ENCODE measurements at places on chromosomes 16 and 17.

- no peak for DNase-seq
Measured at GRCh38 chr17:32566303-32566702, 79.5 kb downstream of the CDK5R1 start.

DNA sequence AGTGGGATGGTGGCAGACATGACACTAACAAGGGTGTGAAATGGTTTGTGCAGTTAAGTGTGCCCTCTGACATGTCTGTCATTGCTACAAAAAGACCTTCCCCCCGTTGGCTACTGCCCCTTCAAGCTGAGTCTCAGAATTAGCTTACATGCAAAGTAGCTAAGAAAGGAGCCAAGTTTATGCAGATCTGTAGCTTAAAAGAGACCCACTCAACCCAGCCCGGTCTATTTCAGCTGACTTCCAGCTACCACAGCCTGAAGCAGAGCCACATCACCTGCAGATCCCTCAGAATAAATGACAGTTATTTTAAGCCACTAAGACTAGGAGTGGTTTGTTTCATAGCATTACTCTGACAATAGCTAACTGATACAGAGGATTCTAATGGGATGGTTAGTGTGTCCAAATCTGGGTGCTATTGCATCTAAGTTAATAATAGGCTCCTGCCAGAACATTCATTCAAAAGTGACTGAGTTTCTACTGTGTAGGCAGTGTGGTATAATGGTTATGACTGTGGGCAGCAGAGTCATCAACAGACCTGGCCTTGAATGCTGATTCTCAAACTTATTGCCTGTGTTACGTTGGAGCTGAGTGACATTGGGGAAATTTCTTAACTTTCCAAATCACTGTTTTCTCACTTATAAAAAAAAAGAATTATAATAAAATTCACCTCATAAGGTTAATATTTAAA is 11.7 kb downstream of the C17orf67 start:
- DNase-seq = no peak

- no peak for DNase-seq
Measured at GRCh38 chr17:81483085-81483861, 29.3 kb downstream of the ACTG1 start.

- DNase-seq = peak; percentile 94
Measured at GRCh38 chr17:66952031-66952524, 12.4 kb upstream of the CACNG4 start.

GRCh38 chr17:30821871-30822723 is 2.4 kb downstream of the CRLF3 start:
- no peak for DNase-seq

DNA sequence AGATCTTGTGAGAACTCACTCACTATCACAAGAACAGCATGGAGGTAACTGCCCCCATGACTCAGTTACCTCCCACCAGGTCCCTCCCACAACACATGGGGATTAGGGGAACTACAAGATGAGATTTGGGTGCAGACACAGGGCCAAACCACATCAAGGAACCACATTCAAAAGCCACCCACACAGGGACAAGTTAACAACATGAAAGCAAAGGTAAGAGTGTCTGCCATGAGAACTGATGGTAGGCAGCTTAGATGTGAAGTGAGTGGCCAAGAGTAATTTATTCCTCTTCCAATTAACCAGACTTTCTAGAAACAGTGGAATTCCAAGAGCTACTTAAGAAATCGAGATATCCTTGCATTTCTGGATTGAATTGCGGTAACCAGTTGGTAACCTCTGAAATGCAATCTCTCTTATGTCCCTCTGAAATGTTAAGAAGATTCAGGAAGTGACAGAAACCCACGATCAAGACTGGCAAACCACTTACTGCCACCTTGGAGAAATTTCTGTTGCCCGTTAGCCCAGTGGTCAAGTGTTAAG is 167.4 kb upstream of the CACNG5 start:
- no peak for DNase-seq

GRCh38 chr16:2517954-2518605 is 2.1 kb upstream of the AMDHD2 start:
- DNase-seq = no peak

DNA sequence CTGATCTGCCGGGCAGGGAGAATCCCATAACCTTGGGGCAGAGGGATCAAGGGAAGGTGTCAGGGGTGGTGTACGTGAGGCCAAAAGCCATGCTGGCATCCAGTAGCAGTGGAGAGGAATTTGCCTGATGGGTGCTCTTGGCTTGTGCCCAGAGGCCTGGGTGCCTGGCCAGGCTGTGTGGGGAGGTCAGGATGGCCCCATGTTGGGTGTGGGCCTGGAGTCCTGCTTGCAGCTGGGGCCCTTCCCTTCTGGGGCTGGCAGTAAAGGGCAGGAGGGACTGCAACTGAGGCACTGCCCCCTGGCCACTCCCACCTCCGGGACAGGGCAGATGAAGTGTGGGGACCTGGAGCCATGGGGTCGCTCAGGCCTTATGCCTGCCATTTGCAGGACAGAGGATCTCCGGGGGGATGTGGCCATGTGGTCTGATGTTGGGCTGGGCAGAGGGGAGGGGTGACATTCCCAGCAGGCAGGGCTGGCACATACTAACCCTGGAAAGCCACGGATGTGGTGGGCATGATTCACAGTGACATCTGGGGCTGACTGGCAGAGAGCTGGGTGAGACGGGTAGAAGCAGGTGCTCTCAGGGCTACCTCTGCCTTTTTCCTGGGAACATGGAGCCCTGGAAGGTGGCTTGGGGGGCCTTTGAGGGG is 3.5 kb downstream of the FMNL1 start:
- DNase-seq = no peak

DNA sequence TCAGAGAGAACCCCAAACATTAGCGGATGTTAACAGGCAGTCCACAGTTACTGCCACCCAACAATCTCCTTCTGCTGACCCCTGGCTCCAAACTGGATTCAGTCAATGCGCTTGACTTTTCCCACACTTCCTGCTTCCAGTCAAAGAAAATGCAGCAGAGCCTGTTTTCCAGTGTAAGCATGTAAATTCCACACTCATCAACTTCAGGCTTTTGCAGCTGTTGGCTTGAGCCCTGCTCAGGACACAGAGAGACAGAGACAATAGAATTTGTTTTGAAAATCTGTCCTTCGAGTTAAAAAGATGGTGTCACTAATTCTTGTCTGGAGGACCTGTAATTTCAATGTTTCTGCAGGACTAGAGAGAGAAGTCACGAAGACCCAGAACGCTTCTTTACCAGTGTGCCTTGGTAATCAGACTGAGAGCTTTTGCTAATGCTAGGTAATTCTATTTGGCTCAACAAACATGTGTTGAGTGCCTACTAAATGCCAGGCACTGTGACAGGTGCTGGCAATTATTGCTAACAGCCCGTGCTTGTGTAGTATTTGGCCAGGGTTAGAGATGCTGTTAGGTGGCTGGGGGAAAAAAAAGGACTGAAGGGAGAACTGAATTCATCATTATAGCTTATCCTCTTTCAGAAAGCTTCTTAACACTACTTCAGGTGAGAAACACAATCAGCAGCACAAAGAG is 32.5 kb downstream of the HOXB1 start:
- no peak for DNase-seq

- DNase-seq = peak; percentile 29
Measured at GRCh38 chr16:9008601-9009260, 45.0 kb upstream of the USP7 start.

- no peak for DNase-seq
Measured at GRCh38 chr16:88705076-88705684, 1.0 kb downstream of the RNF166 start.

GRCh38 chr16:30557707-30557956 is 542 bp downstream of the ZNF764 start:
- no peak for DNase-seq

DNA sequence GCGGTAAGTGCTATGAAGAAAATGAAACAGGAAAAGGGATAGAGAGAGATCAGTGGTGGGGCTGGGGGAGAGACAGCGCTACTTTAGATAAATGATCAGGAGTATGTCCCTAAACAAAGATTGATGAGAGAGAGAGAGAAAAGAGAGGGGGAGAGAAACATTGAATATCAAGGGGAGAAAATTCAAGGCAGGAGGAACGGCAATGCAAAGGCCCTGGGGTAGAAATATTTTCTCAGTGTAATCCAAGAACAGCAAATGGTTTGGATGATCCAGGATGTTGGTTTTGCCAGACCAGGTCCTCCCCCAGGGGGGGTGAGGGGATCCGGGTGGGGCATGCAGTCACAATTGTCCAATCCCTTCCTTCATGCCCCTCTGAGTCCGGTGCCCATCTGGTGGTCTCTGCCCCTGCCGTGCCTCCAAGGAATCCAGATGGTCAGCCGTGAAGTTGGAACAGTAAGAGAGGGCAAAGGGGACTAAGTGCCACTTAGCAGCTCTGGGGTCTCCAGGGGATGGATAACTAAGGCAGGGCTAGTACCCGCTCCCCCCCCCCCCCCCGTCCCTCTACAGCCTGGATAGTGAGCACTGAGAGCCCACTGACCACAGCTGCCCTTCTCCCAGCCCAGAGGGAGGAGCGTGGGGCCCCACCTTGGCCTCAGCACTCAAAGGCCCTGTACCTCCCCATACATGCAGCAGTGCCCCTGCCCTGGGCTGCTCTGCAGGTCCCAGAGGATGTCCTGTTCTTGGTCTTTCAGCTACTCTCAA is 43.7 kb downstream of the TMEM132E start:
- DNase-seq = no peak

- DNase-seq = peak; percentile 46
Measured at GRCh38 chr17:49913226-49914095, 55.5 kb upstream of the DLX4 start.

DNA sequence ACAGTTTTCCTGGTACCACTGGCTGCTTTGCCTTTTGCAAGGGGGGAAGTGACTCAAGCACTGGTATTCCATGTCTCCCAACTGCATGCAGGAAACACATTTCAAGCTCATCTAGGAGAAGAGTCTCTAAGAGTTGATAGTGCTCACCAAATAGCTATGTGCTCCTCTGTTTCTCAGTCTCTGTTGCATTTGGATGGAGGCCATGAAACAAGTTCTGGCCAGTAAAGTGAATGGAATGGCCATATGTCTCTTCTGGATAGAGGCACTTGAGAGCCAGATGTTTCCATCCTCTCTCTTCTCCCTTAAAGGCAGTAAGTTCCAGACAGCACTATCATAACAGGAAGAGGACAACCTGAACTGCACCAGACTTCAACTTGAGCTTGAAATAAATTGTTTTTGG is 60.6 kb downstream of the C16orf82 start:
- DNase-seq = no peak

GRCh38 chr17:45284176-45285140 is 22.6 kb upstream of the SPATA32 start:
- no peak for DNase-seq

Data from astrocyte of the cerebellum (primary cell).